Thoracic aorta (tissue), 2 donors: ENCODE measurements at places on chromosomes 5 and 9.

DNA sequence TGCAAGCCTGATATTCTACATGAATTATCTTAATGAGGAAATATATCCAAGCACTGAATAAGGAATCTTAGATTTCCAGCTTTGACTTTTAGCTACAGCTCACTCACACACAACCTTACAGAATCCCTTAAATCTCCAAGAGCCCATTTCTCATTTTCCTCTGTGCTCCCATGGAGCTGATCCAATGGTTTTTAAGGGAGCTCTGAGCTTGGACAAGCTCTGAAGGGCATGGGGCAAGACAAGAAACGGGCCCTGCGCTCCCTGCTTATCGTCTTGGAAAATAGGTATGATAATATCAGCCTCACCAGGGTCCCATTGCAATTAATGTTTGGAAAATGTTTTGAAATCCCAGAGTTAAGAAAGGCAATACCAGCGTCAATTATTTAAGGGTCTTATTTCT, 1021.7 kb downstream of the NR2F1-AS1 start:
- DNase-seq = no peak

DNA sequence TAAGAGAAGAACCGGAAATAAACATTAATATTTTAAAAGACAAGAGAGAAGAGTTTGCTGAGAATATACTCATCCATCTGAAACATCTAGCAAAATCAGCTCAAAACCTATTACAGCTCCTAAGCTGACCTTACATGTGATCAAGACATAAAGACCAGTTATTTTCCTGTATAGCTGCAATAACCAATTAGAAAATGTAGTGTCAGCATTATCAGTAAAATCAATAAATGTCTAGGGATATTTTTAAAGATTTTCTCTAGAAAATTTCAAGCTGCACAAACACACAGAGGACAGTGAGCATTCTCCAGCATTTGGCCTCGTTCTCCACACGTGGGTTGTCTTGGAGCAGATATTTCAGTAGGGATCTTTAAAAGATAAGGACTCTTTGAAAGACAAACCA, 127.6 kb upstream of the CACNA1B start:
- DNase-seq = no peak

- DNase-seq = no peak
Measured at GRCh38 chr9:77960356-77961153, 71.1 kb downstream of the GNAQ start.

DNA sequence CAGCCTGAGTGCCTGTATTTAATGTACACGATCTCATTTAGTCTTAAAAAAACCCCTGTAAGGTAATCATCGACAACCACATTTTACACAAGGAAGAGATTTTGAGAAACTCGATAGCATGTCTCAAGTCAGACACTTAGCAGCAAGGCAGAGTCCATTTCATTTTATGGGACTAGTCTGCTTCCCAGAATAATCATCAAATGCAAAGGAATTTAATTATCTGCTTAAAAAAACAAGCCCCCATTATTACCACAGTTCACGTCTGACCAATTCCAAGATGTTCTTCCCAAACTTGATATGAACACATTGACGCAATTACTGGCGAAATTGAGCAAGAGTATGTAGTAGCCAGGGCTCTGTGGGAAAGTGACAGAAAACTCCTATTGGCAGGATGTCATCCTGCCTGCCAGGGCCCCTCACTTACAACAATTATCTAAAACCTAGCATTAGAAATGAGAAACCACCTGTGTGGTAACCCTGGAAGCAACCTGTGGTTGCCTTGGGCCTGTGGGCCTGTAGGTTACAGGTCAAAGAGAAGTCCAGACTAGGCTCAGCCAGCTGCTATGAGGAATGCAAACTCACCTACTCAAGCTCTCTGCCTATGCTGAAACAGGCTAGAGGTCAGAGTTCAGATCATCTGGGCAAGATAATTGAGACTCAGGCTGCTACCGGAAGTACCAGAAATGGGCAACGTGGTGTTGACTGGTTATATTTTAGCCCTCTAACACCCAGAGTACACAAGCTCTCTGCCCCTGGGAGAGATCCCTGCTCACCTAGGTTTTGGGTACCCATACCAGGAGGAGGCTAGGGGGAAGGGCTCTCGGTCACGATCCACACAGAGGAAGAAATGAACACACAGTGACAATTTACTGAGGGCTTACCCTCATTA, 1.6 kb downstream of the B4GALT1 start:
- DNase-seq = no peak

GRCh38 chr9:134408939-134409737, 82.9 kb downstream of the RXRA start:
- DNase-seq = no peak

DNA sequence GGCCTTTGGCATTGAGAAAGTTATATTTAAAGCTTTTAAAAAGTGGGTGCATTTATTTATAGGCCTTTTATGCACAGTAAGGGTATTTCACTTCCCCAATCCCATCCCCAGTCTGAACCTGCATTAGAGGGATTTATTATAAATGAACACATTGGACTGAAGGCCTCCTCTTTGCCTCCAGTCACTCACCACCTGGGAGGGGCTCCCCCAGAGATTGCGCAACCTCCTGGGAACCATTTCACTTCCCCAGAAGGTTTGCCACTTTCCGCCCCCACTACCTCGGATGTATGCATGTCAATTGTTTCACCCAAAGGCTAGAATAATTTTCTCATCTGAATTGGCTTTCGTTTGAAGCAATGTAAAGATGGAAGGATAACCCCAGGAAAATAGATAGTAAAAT, 29.8 kb upstream of the VCAN start:
- DNase-seq = no peak

DNA sequence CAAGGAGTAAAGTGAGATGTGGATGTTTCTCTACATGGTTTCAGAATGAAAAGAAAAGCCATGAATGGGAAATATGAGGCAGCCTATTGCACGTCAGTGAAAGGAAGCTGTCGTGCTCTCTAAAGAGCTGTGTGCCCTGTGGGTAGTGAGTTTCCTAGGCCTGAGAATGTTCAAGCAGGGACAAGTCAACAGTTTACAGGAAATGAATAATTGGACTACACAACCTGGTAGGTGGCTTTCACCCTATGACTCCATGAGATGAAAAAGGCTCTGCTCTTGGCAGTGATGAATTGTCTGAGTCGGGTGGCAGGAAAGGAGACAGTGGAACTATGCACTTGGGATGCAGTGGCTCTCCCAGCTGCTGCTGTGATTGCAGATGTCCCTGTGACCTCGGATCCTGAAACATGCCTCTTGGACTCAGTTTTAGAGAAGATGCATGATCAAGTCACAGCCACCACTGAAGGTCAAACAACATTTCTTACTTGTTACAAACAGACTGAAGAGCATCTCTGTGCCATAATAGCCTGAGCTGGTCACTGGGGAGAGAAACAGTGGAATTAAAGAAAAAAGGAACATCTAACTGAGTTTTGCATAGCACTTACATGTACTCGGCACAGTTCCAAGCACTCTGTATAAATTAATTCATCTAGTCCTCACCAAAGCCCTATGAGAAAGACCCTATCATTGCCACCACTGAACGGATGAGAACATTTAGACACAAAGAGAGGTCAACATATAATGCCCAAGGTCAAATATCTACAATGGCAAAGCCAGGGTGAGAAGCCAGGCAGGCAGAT, 293.7 kb downstream of the SPOCK1 start:
- DNase-seq = no peak

DNA sequence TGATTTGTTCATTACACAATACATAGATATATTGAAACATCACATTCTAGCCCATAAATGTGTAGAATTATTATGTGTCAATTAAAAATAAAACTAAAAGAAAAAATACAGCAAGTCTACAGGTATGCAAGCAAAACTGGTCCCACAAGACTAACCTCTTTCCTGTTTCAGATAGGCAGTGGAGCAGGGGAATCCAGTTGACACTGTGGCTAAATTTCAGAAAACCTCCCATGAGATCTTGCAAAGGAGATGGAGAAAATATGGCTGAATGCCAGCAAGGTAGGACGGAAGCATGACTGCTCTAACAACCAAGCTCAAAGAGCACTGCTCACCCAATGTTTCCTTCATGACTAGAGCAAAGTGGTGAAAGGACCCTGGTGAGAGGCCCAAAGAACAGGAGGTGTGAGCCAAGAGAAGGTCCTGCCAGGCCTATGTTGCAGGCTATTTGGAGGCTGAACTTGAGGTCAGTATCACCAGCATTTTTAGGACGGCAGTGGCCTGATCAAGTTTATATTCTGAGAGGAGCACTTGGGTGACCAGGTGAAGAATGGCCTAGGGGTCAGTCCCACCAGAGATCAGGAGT, 1.1 kb upstream of the SH3TC2 start:
- no peak for DNase-seq

- DNase-seq = no peak
Measured at GRCh38 chr9:20604562-20604961, 17.7 kb downstream of the MLLT3 start.

DNA sequence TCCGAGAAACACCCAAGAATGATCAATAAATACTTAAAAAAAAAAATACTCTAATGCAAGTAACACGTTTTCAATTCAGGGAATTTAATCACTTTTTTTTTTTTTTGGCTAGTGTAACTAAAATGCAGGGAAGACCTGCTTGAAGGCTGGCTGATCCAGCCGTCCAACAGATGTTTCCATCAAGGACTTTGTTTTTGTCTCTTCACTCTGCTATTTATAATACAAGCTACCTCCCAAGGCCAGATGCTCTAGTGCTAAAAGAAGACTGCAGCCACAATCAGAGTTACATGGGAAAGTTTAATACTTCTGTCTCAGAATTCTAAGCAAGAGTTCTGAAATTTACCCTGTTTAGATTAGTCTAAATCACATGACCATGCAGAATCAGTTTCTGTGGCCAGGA, 14.5 kb downstream of the TBCA start:
- no peak for DNase-seq

GRCh38 chr9:129669946-129670345, 4.5 kb downstream of the PRRX2 start:
- DNase-seq = no peak

DNA sequence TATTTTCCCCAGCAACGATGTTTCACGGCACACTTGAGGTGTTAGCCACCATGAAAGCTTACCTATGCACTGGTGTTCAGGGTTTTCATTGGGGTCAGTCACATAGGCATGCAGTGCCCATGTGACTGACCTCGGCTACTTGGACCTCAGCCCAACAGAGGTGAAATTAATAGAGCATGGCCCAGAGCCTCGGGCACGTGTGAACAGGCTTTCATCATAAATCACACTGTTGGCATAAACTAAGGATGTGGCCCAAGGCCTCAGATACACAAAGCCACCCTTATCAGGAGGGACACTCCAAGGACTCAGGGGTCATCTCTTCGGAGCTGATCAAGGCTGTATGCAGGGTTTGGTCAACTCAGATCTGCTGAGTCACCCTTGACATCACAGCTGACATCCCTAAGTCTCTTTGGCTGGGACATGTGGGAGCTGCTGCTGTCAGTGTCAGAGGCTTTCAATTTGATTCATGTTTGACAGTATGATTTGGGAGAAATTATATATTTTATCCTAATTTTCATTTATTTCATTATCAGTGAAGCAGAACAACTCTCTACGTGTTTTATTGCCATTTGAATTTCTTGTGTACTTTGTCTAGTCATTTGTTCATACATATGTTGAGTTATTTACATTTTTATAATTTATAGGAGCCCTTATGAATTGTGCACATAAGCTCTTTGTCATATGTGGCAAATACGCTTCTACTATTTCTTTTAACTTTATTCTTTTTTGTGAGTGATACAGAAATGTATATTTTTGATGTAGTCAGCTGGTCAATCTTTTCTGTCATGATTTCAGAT, 59.7 kb upstream of the ANKRD33B start:
- no peak for DNase-seq

GRCh38 chr9:131402738-131403492, 9.0 kb downstream of the PRRC2B start:
- DNase-seq = peak; percentile 87

GRCh38 chr5:37198061-37198460, 51.1 kb downstream of the CPLANE1 start:
- no peak for DNase-seq

DNA sequence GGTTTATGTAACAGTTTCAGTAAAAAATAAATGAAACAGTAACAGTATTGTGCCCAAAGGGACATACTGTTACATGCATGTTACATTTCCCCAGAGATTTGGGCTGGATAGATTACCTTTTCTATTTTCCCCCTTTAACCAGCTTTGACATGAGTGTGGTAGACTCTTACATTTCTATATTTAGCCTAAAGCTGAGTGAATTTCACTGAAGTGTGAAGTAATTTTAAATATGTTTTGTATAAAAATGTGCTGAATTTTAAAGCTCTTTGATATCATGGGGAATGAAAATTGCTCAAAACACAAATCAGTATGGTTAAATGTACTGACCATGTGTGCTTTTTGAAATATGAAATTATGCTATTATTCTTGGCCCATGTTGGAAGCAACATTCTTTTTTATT, 122.3 kb upstream of the CDH10 start:
- DNase-seq = no peak

DNA sequence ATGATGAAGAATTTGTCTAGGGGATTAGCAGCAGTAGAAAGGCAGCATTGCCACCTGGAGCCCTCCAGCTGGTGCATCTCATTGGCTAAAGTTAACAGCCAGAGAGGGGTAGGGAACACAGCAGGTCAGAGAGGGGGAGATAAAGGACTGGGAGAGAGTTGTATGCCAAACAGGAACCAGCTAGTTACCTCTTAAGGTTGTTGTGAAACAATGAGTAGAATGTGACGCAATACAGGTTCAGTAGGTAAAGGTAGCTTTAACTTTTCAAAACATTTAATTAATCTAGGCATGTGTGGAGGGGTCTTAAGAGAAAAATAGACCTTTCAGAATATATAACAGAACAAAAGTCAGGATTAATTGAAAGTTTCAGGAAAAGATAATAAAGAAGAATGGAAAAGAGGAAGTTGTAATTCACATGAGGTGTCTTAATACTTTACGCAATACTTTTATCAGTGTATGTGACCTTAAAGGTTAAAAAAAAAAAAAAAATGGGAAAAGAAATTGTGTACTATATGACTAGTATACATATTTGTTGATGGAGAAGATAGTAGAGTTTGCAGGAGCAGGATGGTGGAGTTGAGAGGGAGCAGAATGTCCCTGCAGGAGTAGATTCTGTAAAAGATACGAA, 14.3 kb downstream of the FBXO38 start:
- DNase-seq = no peak

DNA sequence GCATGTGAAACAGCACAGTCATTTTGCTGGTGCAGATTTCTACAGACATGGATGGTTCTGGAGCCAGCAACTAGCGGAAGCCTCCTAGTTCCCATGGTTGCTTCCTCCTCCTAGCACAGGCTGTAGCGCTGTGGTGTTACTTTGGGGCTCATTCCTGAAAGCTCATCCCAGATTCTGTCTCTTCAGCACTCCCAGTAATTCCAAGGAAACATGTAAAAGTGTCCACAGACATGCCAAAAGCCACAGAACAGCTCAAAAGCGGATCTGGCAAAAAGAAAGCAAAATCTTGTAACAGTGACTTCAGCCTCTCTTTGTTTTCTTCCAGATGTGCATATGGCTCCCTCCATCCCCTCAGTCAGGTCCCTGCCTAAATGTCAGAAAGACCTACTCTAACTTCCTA, 144.1 kb downstream of the CEP120 start:
- no peak for DNase-seq
